ENCODE measurements at places on chromosomes 5 and 9.

- no peaks in the 10 kb centered on the region for H3K36me3 ChIP-seq
- no peak overlapping the region for H3K4me3 ChIP-seq
- no peaks in the 10 kb centered on the region for H3K27me3 ChIP-seq
- no peak overlapping the region for H3K27ac ChIP-seq
These were observed 29.7 kb upstream of the FYB1 start for GRCh38 chr5:39249069-39249468.

DNA sequence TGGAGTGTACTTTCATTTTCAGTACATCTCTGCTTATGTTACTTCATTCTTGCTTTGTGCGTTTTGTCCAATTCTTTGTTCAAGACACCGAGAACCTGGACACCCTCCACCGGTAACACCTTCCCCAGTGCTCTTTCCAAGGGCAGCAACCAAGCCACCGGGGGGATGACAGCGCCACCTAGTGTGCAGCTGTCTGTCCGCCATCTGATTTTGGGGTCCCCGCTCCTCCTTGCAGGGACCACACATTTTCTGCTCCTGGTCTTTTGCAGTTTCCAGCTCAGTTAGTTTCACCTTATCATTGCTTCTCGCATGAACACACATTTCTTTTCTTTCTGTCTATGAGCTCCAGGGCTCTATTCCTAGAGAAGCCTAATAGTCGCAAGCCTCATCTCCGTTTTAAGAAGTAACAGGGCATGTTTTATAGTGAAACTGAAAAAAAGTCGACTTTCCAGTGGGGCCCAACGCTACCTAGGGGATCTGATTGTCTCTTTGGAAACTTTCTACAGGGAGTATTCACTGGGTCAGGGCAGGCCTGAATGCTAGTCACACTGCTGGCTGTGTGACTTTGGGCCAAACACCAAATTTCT is 152.1 kb downstream of the FSTL4 start:
- H3K4me1 ChIP-seq: no peaks in the 10 kb centered on the region
- H3K27ac ChIP-seq: no peak overlapping the region
- H3K36me3 ChIP-seq: no peaks in the 10 kb centered on the region

GRCh38 chr5:61425918-61426317 is 93.9 kb downstream of the ZSWIM6 start:
- DNase-seq: no peak
- no peaks in the 10 kb centered on the region for H3K27me3 ChIP-seq
- no peaks in the 10 kb centered on the region for H3K36me3 ChIP-seq
- H3K4me1 ChIP-seq: peaks cover 24% of the 10 kb centered on the region
- no peak overlapping the region for H3K27ac ChIP-seq

DNA sequence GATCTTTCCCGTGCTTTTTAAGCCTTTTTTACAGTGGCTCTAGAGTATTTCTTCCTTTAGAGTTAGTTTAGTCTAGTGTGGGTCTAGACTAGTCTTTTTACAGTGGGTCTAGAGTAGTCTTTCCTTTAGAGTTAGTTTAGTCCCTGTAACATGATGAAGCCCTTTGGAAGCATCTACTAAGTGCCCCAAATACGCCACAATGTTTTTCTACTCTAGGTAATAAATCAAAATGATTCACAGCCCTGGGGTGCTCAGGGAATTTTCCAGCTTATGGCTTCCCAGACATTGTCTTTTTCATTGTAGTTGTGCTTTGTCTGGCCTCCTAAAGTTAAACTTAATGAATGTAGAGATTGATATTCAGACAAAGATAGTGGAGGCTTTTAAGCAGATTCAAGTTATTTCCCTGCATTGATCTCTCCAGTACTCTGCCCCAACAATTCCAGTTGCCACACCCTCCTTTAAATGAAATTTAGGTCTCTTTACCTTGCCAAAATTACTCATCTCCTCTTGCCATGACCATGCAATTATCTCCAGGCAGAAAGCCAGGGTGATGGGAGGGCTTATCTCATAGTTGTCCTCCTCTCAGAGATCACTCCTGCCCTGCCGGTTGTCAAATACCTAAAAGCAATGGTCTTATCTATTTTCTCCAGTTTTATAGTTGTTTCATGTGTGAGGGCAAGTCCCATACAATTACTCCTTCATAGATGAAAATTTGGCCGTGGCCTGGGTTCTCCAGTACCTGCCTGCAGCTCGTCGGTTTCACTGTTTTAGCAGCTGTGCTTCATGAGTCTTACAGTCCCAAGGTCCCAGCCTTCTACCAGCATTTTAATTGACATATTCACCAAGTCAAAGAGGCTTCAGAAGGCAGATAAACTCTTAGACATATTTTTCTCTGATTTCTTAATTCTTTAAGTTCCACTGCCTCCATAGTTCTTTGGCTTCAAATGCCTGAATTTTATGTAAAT is 794.0 kb upstream of the COX7C start:
- no peak overlapping the region for H3K4me3 ChIP-seq
- DNase-seq: no peak
- no peaks in the 10 kb centered on the region for H3K27me3 ChIP-seq

DNA sequence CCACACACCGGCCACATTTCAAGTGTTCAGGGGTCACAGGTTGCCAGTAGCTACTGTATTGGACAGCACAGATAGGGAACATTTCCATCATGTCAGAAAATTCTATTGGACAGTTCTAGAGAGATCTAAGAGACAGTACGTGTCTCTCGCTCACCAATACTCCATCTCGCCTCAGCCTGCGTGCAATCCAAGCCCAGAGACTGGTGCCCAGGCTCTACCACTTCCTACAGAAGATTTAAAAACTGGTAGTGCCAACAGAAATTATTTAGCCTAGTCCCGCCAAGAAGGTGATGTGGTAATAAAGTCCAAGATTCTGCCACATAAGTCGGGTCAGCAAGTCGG is 390 bp upstream of the SNX2 start:
- peak overlapping the region; percentile 88 for H3K4me3 ChIP-seq
- no peak overlapping the region for H3K27ac ChIP-seq
- no peaks in the 10 kb centered on the region for H3K27me3 ChIP-seq
- no peaks in the 10 kb centered on the region for H3K36me3 ChIP-seq

DNA sequence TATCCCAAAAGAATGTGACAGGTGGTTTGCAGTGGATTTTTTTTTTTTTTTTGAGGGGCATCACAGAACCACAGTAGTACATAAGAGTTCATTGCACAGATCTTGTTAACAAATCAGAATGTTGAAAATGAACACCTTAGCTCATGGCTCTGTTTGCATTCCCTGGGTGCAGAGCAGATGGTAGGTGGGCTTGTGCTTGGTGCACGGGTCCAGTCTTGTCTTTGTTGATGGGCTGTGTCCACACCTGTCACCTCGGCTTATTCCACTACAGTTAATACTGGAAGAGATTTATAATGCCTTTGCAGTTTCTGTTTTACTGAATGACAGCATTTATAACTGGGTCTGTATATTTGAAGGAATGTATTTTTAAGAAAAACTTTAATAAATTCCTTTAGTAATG is 146.6 kb downstream of the KDM4C start:
- DNase-seq: no peak
- no peak overlapping the region for H3K27ac ChIP-seq
- H3K4me3 ChIP-seq: no peak overlapping the region

- H3K4me3 ChIP-seq: no peak overlapping the region
- H3K27me3 ChIP-seq: no peaks in the 10 kb centered on the region
- no peak for DNase-seq
- no peaks in the 10 kb centered on the region for H3K4me1 ChIP-seq
- H3K36me3 ChIP-seq: no peaks in the 10 kb centered on the region
These were observed 357.8 kb downstream of the PARP8 start for GRCh38 chr5:51024263-51024662.

DNA sequence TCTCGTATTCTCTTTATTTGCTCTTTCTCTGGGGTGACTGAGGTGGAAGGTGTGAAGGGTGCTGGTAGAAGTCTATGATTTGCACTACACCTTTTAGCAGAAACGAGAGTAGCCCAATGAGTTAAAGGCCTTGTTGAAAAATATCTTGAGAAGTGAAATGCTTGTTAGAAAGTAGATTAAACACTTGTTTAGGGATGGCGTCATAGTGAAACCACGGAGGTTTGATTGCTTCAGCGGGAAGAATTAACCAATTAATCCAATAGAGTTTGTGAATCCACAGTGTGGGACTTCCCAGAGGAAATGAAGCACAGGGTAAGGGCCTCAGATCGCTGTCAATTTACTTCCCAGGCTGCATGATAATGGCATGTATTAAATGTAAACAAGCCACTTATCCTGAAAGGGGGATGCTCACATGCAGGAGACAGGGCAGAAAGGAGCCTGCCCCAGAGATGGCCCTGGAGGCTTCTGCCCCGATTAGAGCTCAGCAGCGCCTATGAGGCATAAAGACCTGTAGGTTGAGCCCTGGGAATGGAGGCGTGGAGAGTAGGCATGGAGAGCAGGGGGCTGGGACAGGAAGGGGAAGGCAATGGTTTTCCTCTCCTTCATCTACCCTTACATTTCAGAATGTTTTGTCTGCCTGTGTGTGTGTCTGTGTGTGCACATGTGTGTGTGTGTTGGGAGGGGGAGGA is 1.5 kb downstream of the FAM170A start:
- no peaks in the 10 kb centered on the region for H3K36me3 ChIP-seq
- DNase-seq: no peak
- no peak overlapping the region for H3K27ac ChIP-seq
- no peaks in the 10 kb centered on the region for H3K4me1 ChIP-seq
- no peak overlapping the region for H3K4me3 ChIP-seq

GRCh38 chr5:176870110-176870591 is 29.0 kb downstream of the HK3 start:
- no peak for DNase-seq
- H3K4me3 ChIP-seq: no peak overlapping the region
- no peaks in the 10 kb centered on the region for H3K27me3 ChIP-seq
- H3K4me1 ChIP-seq: no peaks in the 10 kb centered on the region
- H3K27ac ChIP-seq: no peak overlapping the region

- H3K4me3 ChIP-seq: peak overlapping the region; percentile 99
- H3K36me3 ChIP-seq: no peaks in the 10 kb centered on the region
- H3K4me1 ChIP-seq: peaks cover 26% of the 10 kb centered on the region
These were observed 44.9 kb upstream of the STXBP1 start for GRCh38 chr9:127567035-127567729.

- no peak for DNase-seq
- H3K27me3 ChIP-seq: no peaks in the 10 kb centered on the region
- H3K4me1 ChIP-seq: no peaks in the 10 kb centered on the region
- no peak overlapping the region for H3K27ac ChIP-seq
These were observed 11.6 kb downstream of the FCN2 start for GRCh38 chr9:134892221-134892620.

DNA sequence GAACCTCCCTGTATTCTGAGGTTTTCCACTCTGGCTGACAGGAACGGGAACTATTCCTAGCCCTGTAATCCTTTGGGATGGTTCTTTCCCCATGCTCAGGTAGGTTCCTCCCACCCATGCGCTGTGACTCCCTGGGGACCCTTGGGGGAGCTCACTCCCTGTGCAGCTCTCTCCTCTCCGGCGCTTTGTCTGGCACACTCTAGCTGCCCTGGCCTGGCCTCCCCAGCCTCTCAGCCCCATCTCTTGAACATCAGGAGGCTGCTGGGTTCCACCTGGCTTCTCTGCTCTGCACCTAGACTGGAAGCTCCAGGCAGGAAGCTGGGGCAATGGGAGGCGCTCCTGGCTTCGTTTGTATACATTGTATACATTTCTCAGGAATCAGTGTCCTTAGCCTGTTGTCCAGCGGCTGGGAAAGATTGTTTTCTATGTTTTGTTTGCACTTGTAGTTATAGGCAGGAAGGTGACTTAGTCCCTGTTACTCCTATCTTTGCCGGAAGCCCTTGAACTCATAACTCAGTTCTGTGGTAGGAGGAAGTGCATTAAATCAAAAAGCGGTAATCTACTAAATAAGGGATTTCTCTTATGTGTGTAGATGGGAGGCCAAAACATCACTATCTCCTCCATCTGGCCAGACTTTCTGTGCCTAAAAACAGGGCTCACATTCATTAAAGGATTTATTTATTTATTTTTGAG is 20.4 kb downstream of the SLC25A25 start:
- no peaks in the 10 kb centered on the region for H3K4me1 ChIP-seq
- H3K27ac ChIP-seq: no peak overlapping the region
- H3K27me3 ChIP-seq: no peaks in the 10 kb centered on the region

- H3K4me3 ChIP-seq: no peak overlapping the region
- H3K36me3 ChIP-seq: no peaks in the 10 kb centered on the region
- no peak overlapping the region for H3K27ac ChIP-seq
- H3K27me3 ChIP-seq: no peaks in the 10 kb centered on the region
These were observed 58.9 kb downstream of the ZNF618 start for GRCh38 chr9:113934829-113935676.

- DNase-seq: no peak
- no peaks in the 10 kb centered on the region for H3K27me3 ChIP-seq
- H3K4me1 ChIP-seq: no peaks in the 10 kb centered on the region
- H3K27ac ChIP-seq: no peak overlapping the region
- H3K36me3 ChIP-seq: no peaks in the 10 kb centered on the region
These were observed 453.9 kb downstream of the ENC1 start for GRCh38 chr5:74186356-74187315.

- no peak overlapping the region for H3K27ac ChIP-seq
- peaks cover 55% of the 10 kb centered on the region for H3K27me3 ChIP-seq
- no peak for DNase-seq
- peaks cover 5% of the 10 kb centered on the region for H3K4me1 ChIP-seq
These were observed 7.9 kb upstream of the HAND1 start for GRCh38 chr5:154485850-154486426.
